Activated CD4-positive, alpha-beta T cell treated with anti-CD3 and anti-CD28 coated beads for 4 hours (primary cell): ENCODE measurements at places on chromosomes 3 and 15.
A peak's percentile ranks its signal among the peaks of the same experiment; 100 is the strongest.

GRCh38 chr3:171753665-171754408, 56.4 kb downstream of the PLD1 start:
- DNase-seq = no peak

DNA sequence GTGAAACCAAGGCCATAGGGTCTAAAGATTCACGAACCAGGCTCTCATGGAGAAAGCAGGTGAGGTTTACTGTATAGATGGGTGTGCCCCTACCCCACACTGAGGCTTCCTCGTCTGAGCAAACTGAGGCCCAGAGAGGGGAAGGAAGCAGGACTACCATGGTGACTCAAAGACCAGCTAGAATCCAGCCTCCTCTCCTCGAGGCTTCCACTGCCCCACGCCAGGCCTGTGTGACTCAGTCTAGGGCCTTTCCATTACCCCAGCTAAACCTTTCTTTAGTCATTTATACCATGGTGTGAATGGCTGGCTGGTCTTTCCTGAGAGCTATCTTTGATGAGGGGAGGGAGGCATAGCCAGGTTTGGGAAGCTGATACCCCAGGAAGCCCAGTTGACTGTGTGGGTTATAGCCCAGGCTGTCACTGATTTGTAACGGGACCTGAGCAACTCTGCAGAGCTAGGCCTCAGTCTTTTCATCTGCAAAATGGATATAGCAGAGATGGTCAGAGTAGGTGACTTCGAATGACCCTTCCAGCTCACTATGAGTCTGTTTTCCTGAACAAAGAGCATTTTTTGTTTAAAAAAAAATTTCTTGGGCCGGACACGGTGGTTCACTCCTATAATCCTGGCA, 3.0 kb upstream of the RHO start:
- DNase-seq = no peak

GRCh38 chr3:48716508-48716981, 476 bp downstream of the IP6K2 start:
- DNase-seq = peak; percentile 18

DNA sequence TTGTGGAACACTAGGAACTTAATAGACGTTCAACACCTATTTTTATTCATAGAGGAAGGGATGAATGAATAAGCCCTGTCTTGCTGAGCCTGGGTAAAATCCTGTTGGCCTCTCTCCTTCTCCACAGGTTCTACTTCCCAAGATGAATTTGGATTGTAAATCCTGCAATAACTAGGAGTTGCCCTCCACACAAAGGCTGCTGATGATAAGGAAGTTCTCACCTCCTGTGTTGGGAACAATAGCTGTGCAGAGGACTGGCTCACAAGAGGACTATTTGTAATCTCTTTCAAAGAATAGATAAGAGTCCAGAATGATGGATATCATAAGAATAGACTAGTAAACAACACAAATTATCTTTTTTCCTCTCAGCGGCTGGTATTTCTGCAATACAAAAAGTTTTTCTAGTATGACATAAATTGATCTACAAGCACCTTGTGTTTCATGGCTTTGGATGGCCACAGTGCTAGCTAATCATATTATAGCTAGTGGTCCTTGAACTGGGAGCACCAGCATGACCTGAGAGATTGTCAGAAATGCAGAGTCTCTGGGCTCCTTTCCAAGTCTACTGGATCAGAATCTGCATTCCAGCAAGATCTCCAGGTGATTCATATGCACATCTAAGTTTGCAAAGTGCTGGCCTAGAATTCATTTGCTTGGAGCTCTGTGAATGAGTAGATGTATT, 28.1 kb upstream of the COL6A6 start:
- no peak for DNase-seq

- DNase-seq = peak; percentile 1
These were observed 1.2 kb downstream of the LHFPL4 start for GRCh38 chr3:9552252-9552999.

GRCh38 chr3:196642434-196642833, 2.9 kb downstream of the NRROS start:
- DNase-seq = no peak

DNA sequence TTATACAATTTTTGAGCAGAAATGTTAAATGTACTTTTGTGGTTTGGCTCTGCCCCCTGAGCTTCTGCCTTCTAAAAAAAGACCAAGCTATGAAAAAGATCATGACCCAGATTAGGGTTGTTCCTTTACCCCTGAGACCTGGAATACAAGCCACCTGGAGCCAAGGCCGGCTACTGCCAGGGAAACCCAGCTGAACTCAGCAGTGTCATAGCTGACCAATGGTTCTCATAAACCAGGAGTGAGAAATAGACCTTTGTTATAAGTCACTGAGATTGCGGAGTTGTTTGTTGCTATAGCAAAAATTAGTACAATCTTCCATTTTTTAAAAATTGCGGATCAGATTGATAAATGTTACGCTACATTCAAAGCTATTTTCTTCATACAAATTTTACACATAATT, 1261.7 kb downstream of the ROBO1 start:
- DNase-seq = no peak

DNA sequence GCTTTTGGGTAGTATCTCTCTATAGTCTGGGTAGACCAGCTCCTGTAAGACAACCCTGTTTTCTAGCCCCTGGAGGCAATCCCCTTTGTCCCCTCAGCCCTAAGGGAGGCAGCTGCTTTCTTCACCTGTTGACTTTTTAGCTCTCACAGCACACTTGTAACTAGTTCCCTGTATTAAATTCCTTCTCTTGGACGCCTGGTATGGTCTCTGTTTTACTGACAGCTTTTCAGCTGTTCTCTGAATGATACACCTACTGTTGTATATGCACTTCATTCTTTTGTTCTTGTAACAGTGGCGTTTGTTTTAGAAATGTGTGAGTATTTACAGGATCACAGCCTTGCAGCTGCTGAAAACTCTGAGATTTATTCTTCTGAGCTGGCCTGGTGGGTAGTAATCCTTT, 413.0 kb upstream of the RBMS3 start:
- DNase-seq = no peak
